ENCODE measurements at places on chromosomes 3 and 15. TPM values are rescaled to one million over a fixed set of nuclear protein-coding genes. Genes with fewer than 3 reads are reported as not detected.

DNA sequence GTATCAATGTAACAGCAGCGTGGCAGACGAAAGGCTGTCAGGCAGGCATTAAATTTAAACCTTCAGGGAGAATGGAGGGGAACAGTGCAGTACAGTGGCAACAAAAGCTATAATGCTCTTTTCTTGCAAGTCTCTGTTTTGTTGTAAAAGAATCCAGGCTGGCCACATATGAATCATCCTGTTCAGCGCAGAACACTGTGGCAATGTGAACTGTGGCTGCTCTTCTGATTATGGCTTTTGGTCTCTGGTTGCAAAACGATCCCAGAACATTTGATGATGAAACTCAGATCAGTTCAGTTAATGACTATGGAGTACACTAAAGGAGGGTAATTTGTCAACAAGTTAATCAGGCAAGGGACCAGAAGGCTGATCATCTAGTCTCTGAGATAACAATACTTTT, 219.7 kb upstream of the SGO1 start:
- DNase-seq: no peak

DNA sequence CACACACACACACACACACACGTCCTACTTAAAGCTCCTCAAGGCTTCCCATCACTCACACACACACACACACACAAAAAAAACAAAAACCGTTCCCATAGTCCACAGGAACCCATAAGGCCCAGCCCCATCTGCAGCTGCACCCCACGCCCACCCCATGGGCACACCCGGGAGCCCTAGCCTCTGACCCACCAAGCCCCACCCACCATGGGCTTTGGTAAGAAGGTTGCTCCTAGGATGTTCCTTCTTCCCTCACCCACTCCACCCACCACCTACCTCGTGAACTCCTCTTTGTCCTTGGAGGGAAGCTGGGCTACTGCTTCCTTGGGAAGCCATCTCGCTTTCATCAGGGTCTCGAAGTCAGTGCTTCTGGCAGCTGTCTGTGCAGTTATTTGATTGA, 115.1 kb downstream of the TPRA1 start:
- no peak for DNase-seq

GRCh38 chr15:85532689-85533088, 152.3 kb downstream of the AKAP13 start:
- DNase-seq: no peak

GRCh38 chr3:71616571-71617021, 33.1 kb upstream of the FOXP1 start:
- DNase-seq: no peak

- DNase-seq: no peak
Observed at GRCh38 chr3:132543011-132543739, 53.9 kb upstream of the ACKR4 start.

DNA sequence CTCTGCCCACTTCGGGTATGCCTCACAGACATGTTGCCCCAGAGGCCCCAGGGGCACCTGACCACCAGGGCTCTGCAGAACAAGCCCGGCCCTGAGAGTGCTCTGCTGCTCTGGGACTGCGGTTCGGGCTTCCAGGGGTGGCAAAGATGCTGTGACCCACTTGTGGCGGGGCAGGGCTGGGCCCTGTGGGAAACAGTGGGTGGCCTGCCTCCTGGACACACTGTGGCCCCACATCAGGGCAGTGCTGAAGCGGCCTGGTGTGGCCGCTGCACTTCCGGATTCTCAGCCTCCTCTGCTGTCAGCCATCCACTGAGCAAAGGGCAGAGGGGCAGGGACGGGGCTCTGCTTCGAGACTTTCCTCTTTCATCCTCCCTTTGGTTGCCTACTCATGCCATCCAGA, 26.5 kb upstream of the PLXND1 start:
- DNase-seq: no peak

- no peak for DNase-seq
Observed at GRCh38 chr3:5245927-5246326, 58.4 kb downstream of the EDEM1 start.

DNA sequence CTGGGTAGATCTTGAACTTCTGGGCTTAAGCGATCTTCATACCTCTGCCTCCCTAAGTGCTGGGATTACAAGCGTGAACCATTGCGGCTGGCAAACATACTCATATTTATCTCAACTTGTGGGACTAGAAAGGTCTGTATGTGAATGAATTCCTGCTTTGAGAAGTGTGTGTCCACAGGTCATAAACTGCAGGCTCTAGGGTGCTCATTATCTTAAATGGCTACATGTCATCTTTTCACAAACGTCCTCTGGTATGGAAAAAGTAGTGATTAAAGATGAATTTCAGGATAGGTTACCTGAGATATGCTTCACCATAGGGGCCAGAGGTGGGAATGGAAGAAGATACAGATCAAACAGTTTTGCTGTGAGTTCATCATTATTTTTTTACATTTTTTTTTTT, 7.8 kb upstream of the HDAC11 start:
- DNase-seq: no peak

DNA sequence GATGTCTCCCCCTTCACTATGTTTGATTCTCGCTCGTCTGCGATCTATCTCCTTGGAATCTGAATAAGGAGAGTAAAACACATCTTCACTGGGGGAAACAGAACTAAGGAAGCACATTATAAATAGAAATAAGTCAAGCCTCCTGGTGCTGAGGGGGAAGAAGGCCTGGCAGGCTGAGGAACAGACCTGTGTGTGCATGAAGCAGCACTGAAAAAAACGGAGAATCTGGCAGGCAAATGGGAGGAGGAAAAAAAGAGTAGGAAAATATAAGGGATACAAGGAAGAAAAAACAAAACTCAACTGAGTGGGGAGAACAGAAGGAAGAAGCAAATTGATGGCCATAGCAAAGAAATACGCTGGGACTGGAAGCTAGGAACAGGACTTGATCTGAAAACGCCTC, 25.7 kb downstream of the PARP16 start:
- DNase-seq: no peak

The SYNPR gene
- 0.06 TPM for polyA plus RNA-seq

- no peak for DNase-seq
Observed at GRCh38 chr3:186598108-186598784, 14.6 kb upstream of the AHSG start.

DNA sequence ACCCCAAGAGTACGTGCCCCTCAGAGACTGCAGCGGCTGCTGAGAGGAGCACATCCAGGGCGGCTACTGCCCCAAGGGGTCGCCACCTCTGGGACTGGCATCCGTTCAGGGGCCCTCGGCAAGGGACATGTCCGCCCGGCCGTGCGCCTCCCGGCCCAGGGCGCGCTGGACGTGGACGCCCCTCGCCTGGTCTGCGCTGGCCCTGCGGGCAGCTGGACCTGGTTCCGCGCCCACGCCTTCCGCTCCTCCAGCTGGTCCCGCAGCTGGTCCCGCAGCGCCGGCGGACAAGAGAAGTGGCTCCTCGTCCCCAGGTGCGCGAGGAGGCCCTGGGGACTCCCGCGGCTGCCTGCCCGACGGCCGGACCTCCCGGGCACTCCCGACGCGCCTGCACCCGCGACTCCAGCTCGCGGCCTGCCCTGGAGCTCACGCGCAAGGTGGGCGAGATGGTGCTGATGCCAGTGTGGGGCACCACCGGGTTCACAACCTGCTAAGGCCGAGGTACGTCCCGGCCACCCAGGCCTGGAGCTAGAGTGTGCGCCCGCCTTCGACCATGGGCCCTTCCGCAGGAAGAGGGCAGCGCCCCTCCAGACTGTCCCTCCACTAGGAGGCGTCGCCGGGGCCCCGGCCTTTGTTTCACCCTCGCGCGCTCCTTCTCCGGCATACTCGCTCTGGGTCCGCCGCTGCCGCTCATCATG, 14.4 kb upstream of the GP9 start:
- no peak for DNase-seq

The FOXB1 gene
- not detected for polyA plus RNA-seq

GRCh38 chr3:67400476-67400875, 253.9 kb downstream of the SUCLG2 start:
- no peak for DNase-seq

- no peak for DNase-seq
Observed at GRCh38 chr15:98560338-98560737, 88.0 kb upstream of the IGF1R start.

The ZFYVE19 gene
- polyA plus RNA-seq: 31.4 TPM

The P2RY1 gene
- polyA plus RNA-seq: 7.0 TPM

DNA sequence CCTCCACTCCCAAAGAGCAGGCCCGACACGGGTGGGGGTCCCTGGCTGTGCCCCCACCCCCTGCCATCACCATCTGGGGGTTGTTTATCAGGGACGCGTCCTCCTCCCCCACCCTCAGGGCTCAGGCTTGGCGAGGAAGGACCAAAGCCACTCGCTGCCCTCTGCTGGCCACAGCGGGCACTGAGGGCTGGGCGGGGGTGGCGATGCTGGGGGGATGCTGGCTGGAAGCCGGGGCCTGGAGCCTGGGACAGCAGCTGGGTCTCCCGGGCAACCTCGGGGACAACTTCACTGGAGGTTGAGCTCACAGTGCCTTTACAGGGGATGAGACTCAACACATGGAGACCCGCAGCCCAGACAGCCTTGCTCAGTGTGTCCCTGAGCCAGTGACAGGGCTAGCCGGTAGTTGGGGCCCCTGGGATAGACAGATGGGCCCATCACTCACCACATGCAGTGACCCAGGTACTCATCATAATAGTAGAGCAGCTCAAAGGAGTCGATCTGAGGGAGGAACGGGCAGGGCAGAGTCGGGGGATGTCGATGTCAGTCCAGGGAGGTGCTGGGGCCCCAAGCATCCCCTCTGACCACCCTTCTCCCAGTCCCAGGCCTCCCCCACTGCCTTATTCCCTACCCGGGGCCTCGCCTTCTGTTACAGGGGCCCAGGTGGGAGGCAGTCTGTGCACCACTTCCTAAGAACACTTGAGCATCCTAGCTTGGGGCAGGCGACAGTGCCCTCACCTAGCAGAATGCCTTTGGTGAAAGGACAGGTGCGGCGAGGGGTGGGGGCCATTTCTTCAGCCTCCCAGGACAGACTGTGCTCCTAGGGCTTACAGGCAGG, 5.9 kb upstream of the CALML4 start:
- DNase-seq: no peak

GRCh38 chr3:115861166-115861733, 237.9 kb downstream of the GAP43 start:
- no peak for DNase-seq

DNA sequence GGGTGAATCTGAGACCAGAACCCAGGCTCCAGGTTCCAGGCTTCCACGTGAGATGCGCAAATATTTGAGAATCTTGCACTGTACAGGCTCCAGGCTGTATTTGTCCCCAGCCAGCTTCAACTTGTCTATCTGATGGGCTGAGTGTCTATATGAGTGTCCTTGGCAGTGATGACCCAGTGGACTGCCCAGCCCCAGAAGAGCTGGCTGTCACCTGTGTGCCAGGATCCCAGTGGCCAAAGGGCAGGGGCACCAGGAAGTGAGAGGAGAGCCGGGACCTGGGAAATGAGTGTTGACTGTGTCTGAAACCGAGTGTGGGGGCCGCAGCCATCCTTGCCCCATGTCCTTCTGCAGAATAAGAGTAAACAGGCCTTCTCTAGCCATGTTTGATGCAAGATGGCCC, 10.4 kb downstream of the FAH start:
- DNase-seq: no peak

DNA sequence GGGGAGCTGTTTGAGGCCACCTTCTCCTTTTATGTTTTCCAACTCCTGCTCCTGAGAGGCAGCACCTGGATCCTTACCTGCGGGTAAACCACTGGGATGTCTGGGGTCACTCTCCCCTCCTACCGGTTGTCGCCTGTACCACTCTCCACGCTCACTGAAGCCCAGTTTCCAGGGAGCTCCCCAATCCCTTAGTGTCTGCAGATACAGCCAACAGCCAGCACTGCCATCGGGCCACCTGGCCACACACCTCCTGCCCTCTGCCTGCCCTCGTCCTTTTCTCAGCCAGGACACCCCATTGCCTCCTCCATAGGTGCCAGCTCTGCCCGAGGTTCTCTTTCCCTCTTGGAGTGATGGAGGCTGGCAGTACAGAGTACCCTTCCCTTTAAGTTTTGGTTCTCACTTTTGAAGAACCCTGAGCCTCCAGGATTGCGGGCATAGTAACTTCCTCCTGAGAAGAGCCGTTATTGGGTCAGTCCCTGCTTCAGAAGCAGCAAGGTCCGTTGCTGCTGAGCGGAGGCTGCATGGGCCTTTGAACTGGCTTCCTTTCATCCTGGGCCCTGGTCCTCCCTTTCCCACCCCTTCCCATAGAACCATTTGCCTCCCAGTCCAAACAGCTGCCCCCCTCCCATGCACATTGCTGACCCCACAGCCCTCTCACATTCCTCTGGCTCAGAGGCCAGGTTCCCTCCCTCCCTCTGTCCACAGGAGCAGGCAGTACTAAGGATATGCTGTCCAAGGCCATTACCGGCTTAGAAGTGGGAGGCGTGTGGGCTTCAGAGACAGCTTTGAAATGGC, 30.9 kb downstream of the ARNT2 start:
- peak; percentile 32 for DNase-seq

- DNase-seq: no peak
Observed at GRCh38 chr3:184635126-184635525, 73.5 kb downstream of the EPHB3 start.

GRCh38 chr3:157417247-157417646, 19.4 kb upstream of the PTX3 start:
- no peak for DNase-seq

GRCh38 chr3:45639044-45639392, 44.5 kb downstream of the LIMD1 start:
- no peak for DNase-seq

GRCh38 chr15:81083201-81083600, 50.9 kb upstream of the CFAP161 start:
- no peak for DNase-seq

The RPP25 gene
- polyA plus RNA-seq: 2.3 TPM

GRCh38 chr3:123148772-123149171, 53.0 kb upstream of the SEC22A start:
- no peak for DNase-seq

- no peak for DNase-seq
Observed at GRCh38 chr3:14152233-14152962, 26.0 kb downstream of the XPC start.

GRCh38 chr15:92709110-92709790, 53.7 kb upstream of the FAM174B start:
- DNase-seq: no peak

- DNase-seq: no peak
Observed at GRCh38 chr3:17307887-17308286, 423.1 kb downstream of the PLCL2 start.

DNA sequence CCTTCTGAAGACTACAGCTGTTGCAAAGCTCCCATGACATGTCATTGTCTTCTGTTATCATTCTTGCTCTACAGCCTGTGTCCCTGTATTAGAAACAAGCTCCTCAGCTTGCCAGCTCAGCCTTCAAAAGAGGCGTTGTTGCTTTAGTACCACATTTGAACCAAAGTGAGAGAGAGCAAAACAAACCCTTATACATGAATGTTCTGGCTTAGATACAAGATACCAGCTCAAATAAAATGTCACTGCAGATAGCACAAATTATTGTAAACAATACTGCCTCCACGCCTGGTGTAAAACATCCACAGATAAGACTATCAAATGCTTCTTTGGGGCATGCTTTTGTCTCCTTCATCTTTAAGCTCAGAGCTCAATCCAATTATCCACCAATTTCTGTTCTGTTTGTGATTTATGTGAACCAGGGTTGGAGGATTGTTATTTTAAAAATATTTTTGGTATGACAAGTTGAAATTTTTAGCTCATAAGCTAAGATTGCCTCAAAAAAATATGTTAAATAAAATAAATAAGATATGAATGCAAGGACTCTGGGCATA, 403.6 kb upstream of the CDIN1 start:
- no peak for DNase-seq

Measured in left renal pelvis (tissue), 4 donors.